Mucosa of descending colon (tissue), 3 donors: ENCODE measurements at places on chromosomes 3 and 15.

DNA sequence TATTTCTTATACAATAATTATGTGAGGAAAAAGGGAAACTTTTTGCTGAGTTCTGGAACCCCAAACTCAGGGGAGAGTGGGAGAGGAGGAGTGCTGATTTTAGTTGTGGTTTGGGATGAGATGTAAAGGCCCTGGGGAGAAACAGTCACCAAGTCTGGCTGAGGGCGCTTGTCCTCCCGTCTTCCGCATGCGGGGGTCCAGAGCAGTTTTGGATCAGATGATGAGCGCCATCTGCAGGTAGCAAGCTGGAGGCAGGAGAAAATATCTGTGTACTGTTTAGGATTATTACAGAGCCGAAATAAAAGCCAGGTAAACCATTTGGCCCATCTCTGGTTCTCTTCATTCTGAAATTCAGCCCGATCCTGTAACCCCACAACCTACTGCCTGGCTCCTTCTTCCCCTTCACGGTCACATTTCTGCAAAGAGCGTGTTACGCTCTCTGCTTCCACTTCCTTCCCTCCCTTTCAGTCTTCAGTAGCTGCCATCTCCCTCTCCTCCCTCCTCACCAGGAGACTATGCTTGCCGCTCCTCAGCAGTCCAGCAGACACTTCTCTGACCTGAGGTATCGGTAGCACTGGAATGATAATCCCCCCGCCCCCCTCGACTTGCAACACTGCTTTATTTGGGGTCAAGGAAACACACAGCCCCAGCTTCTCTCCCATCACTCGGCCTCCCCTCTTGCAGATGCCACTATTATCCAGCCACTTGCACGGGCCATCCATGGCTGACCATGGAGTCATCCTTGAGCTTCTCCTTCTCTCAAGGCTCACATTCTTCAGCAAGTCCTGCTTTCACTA, 1.4 kb upstream of the PARP14 start:
- DNase-seq, result peak; percentile 75

GRCh38 chr3:72844436-72844993, 3.7 kb downstream of the SHQ1 start:
- DNase-seq, result no peak

DNA sequence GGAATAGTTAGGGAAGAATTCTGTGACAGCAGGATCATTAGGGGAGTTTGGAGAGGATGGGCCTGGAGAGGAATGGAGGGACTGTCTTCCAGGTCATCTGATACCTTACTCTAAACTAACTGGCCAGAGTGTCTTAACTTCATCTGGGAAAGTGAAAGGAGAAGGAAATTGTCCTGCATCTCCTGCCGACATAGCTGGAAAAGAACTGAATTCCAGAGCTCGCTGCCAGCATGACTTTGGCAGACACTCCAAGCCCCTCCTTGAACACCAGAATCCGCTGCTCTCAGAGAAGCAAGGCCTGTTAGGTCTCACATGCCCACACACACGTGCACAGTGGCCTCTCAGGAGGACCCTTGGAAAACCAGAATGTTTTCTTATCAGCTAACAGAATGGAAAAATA, 10.5 kb downstream of the ABI3BP start:
- peak; percentile 14 for DNase-seq

DNA sequence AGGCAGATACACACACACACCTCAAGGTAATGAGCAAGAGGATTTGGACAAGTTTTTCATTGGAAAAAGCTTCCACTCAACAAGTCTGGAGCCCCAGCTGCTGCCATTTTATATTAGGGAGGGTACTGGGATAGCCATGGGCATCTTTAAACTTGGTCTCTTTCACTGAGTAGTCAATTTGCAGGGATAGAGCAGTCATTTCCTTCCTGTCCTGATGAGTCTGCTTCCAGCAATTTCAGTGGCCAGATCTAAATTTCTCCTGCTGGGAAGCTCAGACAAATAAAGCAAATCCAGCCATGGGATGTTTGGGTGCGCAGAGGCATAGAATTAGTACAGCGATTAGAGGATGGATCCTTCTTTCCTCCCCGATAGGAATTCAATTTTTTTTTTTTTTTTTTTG, 874 bp upstream of the ERC2 start:
- no peak for DNase-seq

DNA sequence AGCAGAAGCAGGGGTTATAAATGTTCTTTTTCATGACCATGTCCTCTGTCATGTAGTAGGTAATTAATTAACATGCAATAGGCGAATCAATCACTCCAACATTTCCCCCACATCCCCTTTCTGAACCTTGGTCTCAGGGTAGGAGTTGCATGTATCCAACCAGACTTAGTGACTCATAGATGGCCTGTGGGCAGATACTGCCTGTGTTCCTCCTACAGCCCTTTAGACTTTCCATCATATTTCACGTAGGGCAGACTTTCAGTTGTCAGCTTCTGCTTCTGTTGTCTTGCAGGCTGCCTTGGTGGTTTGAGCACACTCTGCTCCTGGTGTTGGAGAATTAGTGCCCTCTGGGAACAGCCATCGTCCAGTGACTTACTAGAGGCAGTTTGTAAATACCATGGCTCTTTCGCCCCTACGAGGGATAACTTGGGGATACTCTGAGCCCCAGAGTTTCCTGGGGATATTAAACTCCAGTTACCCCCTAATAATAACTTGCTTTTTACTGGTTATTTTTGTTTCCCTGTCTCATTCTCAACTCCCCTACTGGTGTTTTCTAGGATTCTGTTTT, 244.4 kb downstream of the EDEM1 start:
- DNase-seq, result no peak

- peak; percentile 91 for DNase-seq
Observed at GRCh38 chr3:195914648-195915473, 6.5 kb upstream of the TNK2 start.

DNA sequence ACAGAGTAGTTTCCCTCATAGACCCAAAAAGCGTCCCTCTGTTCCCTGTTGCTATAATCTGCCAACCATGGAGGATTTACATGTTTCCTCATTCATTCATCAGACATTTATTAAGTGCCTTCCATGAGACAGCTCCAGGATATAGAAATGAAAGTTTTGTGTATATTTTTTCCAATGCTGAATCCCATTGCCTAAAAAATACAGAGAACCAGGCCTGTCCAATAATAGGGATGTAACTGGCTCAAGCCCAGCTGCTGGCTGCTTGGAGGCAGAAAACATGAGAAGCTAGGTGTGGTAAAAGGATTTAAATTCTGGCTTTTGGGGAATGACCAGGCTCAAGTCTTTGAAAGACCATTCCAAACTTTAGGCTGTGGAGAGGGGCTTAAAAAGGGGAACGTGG, 41.5 kb downstream of the RARB start:
- DNase-seq, result no peak

GRCh38 chr15:80474224-80475215, 70.3 kb downstream of the ARNT2 start:
- DNase-seq, result no peak

GRCh38 chr3:55297706-55298105, 189.4 kb downstream of the WNT5A start:
- DNase-seq, result no peak

DNA sequence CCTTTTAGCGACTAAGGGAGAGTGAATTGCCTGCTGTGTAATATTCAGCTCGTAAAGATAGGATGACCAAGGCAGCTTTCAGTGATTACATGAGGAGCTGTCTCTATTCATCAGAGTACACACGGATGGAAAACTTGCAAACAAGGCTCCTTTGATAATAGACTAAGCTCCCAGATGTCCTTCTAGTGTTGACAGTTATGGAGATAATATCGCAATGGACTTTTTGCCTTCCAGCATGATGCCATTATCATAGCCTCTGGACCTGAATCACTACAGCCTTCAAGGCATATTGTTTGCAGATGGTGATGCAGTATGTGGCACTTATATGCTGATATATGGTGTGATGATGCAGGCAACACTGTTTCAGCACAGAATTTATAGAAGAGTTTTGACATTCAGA, 93.9 kb downstream of the ECT2 start:
- no peak for DNase-seq

DNA sequence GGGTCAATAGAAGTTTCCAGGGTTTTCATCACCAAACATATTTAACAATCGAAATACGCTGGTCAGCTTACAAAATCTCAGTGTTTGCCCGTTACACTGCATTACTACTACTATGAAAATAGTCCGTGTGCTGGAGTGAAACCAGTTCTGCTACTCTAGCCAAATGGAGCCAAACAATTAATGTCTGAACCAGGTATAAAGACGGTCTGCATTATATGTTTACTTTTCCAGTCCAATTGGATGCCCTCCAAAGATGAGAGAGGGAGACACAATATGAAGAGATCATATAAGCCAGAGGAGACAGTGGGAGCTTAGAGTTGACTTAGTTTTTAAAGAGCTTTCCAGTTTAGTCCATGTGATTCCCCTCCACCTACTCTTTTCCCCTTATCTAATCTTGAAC, 6.3 kb upstream of the DUT start:
- no peak for DNase-seq

DNA sequence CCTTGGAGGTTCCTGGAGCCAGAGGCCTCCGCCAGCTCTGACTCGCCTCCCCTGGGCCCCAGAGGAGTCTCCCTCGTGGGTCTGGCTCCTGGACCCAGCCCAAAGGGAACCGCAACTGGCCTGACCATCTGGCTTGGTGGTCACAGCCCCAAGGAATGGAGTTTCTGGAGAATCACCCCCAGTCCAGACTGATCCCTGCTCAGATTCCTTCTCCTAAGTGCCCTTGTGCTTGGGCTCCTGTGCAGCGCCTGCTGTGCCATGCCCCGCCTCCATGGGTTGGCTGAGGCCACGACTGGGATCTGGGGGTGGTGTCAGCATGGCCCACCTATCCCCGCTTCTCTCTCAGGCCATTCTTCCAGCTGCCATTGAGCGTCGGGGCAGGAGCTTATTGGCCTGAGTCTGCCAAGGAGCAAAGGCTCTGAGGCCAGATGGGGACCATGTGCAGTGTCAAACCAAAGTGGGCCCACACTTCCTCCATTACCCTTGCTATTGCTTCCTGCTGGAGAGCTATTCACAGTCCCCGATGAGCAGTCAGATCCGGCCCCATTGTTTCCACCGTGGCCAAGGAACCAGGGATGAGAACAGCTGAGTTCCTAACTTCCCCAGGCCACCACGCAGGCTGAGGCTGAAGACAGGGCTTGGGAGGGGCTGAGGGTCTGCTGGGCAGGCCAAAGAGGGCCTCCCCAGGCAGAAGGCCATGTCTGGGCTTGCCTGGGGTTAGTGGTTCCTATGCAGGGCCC, 19.0 kb downstream of the CSPG4 start:
- no peak for DNase-seq

GRCh38 chr3:100358413-100358812, 23.9 kb downstream of the NIT2 start:
- no peak for DNase-seq

DNA sequence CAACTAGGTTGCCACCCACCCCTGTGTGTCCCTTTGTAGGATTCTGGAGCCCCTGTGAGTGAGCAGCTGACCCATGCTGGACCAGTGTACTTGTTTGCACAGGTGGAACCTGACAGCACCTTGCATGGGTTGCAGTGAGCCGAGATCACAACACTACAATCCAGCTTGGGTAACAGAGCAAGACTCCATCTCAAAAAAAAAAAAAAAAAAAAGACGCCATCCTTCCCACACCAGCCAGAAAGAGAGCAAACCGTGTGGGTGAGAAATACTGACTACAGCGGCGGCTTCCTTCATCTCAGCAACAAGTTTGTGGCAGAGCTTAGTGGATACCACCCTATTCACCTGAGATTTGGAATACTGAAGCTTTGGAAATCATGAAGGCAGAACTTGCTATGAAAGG, 746 bp upstream of the CD80 start:
- no peak for DNase-seq

DNA sequence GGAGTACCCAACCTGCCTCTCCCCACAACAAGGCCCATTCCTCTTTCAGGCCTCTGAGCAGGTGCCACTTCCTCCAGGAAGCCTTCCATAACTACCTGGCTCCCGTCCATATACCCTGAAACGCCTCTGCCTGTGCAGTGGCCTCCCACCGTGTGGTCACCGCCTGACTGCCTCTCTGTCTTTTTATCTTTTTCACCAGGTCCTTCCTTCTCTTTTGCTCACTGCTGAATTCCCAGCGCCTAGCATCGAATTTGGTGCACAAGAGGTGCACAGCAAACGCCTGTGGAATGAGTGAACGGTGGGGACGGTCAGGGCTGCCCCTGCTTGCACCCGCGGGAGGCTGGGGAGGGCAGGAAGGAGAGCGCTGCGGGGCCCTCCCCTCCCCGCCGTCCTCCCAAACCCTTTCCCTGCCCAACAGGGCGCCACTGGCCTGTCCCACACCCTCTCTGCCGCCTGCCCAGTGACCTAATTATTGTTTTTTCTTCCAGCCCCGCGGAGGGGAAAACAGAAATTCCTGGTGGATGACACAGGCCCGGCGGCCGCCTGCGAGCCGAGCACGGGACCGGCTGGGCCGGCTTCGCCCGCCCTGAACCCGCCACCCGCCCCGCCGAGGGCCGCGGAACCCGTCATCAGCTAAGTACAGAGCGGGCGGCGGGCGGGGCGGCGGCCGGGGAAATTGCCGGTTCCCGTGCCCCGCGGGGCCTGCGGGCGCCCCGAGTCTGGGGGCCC, 140.1 kb downstream of the SMAD6 start:
- peak; percentile 85 for DNase-seq

GRCh38 chr3:121948641-121949040, 54.4 kb downstream of the SLC15A2 start:
- DNase-seq, result no peak

GRCh38 chr15:26433818-26434217, 339.0 kb downstream of the GABRB3 start:
- DNase-seq, result no peak

GRCh38 chr3:151290673-151291072, 12.3 kb upstream of the P2RY14 start:
- DNase-seq, result no peak

- no peak for DNase-seq
Observed at GRCh38 chr3:48123346-48123745, 64.9 kb downstream of the CDC25A start.

GRCh38 chr15:70190965-70191364, 93.2 kb upstream of the TLE3 start:
- DNase-seq, result no peak

DNA sequence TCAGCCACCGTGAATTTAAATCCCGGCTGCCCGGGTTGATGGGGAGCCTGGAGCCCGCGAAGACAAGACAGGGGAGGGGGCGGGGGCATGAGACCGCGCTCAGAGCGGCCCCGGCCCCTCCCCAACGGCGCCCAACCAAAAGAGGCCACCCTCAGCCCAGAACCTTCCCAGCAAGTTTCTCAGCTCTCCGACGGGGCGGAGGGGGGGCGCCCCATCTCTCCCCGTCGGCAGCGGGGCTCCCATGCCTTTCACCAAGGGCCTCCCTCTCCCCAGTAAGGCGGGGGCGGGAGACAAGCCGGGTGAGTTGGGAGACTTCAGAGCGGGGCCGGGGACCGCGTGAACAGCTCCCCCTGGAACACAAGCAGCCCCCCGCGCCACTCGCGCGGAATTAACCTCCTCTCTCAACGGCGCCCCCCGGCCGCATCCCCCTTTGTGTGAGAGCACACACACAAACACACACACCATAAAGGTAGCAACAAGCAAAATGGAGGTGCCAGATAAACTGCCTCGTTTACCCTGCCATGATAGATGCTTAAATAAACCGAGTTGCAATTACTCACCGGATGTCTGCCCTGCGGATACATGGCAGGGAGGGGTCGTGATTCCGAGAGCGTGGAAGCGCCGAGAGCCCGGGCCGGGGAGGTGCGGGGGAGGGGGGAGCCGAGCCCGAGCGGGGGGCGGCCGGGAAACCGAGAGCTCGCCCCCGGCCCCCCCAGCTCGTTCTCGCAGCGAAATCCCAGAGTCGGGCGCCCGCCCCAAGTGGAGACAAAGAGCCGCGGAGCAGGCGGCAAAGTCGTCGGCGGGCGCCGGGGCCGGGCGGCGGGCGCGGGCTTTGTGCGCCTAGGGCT, 1.3 kb downstream of the TLE3 start:
- peak; percentile 77 for DNase-seq
